NCI-H1105 (cell line): ENCODE measurements at places on chromosomes 5 and 9.

DNA sequence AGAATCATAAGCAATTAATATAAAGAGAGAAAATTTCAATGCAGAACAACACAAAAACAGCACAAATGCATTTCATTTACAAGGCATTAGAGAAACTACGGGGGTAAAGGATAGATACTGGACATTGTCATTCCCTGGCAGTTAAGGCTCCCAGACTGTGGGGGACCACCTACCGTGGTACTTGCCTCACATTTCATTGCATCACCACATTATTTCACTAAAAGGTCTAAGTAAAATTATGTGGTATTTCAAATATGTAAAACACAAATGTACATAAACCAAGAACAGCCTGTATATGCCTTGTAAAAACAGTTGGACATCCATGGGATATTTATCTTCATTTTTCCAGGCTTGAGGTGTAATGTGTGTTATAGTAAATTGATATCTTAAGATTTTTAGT lies 571.2 kb upstream of the ZNF462 start:
- no peak for DNase-seq

GRCh38 chr5:115440782-115441451 lies 103.7 kb downstream of the FEM1C start:
- no peak for DNase-seq

GRCh38 chr5:168667301-168667840 lies 88.2 kb upstream of the PANK3 start:
- no peak for DNase-seq

DNA sequence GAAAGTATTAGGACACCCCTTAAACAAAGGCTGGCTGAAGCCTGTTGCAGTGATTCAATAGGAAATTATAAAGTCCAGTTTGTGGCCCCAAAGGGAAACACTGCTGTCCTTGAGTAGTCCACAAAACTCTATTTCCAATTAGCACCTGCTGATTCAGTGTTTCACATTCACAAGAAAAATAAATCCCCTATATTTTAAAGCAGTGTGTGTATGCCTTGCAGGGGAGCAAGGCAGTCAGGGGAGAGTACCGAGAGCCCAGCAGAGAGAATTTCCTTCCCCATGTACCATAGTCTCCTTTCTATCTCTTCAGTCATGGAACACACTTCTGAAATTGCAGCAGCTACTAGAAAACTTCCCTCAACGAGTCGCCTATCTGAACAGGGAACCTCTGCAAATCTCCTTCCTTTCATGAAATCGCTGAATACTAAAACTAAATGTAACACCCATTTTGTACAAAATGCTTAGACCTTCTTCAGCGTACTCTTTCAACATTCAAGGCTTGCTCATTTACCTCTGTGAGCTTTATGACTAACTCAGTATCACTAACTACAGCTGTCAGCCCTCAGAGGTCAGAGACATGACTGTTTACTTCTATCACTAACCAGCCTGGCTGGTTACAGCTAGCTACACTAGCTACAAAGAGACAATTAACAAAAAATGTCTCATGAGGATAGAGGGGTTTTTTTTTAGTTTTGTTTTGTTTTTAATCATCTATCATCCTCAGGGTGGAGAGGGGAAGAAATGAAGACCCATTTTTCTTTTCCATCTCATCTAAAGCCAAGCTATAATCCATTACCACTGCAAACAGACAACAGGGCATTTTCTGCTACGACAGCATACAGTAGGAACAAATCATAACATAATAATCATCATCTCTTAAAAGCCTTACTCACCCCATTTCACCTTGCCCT lies 188.7 kb downstream of the EBF1 start:
- DNase-seq, result no peak

DNA sequence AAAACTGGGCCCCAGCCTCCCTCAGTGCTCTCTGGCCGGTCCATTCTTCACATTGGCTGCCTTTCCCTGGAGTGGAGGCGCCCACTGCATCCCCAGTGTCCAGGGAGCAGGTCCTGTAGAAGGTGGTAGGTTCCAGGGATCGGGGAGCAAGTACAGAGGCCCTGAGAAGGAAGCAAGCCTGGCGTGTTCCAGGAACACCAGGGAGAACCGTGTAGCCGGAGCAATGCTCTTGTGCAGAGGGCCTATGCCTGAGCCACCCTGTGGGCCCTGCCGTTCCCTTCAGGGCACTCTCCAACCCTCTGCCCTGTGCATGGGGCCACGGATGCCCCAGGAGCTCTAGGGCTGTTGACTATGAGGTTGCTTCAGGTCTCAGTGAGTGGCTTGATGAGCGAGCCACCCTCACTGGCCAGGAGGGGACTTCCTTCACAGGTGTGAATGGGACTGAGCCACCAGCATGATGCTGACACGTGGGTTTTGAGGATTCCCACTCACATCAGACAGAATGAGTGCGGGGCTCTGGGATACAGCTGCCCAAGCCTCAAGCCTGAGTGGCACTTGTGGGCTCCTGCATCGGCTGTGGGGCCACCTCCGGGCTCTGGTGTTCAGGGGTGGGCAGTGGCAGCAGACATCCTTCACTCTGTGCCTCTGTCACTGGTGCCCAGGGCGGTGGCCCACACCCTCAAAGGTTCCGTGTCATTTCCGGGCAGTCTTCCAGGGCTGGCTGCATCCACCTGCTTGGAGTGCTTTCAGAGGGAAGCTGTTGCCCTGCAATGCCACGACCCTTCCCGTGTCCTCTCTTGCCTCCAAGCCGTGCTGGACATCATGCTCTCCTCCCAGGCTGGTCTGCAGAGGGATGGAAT lies 54.4 kb downstream of the ADAMTS2 start:
- DNase-seq, result no peak

DNA sequence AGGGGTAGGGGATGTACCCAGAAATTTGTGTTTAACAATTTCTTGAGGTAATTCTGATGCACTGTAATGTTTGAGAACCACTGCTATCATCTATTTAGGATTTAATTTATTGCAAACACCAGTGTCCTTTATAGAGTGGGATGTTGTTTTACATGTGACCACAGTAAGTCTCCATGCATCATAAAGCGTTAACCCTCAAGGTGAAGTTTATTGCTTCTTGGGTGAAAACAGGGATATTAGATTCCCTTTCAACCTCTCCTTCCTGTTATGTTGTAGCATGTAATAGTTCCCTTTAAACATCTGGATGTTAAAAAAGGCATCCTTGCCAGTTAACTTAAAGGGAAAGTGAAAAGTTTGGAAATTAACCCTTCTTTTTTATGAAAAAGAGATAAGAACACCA lies 35.8 kb upstream of the ATG10 start:
- DNase-seq, result no peak

DNA sequence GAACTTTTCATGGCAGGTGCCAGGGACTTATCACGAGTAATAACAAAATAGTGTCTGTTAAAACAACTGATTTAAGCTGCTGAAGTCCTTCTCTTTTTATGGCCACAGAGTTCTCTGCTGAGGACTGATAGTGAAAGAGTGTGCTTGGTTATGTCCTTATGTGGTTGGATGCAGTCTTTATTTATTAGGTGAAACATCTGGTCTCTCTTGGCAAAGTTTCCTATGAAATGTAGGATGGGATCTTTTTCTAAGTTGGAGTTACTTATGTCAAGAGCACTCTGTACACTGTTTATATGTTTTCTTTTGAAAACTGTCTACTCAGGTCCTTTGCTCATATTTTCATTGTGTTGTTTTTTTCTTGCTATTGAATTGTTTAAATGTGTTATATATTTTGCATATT lies 1816.1 kb upstream of the C9orf72 start:
- no peak for DNase-seq

GRCh38 chr5:143924311-143924978 lies 112.5 kb downstream of the HMHB1 start:
- DNase-seq, result no peak

GRCh38 chr5:165185716-165186115 lies 1680.3 kb downstream of the MAT2B start:
- no peak for DNase-seq

DNA sequence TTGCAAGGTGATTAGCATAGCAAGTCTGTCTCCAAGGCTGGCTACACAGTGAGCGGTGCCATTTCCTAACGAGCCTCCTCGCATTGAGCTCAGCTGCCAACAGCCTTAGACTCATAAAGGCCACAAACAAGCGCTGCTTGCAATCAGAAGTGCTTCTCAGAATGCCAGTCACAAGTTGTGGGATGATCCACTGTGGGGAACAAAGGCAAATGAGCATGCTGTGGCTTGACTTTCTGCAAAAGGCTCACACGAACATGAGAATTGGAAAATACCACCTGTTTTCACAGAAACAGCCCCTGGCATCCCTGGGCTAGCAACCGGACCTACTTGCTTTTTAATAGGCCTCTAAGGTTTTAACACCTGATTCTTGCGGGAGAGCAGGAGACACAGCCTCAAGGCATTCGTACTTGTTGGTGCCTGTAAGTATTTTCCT lies 215.5 kb downstream of the FANCC start:
- DNase-seq, result peak; percentile 80

- DNase-seq, result no peak
These were observed 12.8 kb downstream of the PAM start for GRCh38 chr5:102767862-102768261.

- DNase-seq, result no peak
These were observed at the start of gene PCDHGA3 for GRCh38 chr5:141343242-141343952. Gene PCDHGA3, plus strand, starts transcription at chr5:141343829. Its CDS starts 205 bp downstream, at chr5:141344034.

DNA sequence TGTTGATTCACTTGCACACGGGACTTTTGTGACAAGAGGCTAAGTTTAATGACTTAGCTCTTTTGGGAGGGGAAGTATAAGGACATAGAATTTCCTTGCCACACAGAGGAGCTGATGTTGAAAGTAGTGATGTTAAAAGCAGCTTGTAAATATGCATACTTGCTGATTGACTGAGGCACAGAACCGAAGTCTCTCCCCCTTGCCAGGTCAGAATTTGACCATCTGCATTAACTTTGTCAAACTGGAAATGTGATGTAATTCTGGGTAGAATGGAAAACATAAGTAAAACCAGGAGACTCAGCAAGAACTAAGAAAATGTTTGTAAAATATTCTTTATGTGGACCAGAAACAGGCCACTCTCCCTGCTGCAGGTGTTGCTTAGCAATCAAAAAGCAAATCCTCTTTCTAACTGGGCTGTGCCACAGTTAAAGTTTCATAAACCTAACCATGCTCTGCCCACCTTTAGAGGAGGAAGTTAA lies 284.2 kb downstream of the NR3C1 start:
- no peak for DNase-seq

DNA sequence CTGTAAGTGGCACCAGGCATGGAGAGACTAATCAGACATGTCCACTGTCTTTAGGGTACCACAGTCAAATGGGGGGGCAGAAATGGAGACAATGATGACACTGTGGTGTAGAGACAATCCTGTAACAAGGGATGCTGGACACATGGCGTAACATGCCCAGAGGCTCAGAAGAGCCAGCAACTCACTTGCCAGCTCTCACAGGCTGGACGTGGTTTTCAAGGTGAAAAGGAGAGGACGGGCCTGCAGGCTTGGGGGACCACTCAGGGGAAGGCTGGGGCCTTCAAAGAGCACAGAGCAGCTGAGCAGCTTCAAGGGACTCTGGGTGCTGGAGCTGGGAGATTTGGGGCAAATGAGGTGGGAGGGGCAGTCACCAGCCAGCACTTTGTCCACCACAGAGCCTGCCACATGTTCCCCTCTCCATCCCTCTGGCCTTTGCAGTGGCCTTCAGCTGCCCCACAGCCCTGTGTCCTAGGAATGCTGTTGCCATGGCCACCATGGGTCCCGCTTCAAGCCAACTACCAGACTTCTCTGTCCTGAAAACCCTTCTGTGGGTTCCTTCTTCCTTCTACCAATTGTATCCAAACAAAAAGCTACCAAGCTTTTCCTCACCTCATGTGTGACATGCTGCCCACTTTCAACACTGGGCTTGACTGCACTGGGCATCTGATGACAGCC lies 140.4 kb downstream of the GABBR2 start:
- no peak for DNase-seq

- no peak for DNase-seq
These were observed 47.6 kb downstream of the PRRC2B start for GRCh38 chr9:131441441-131441840.

DNA sequence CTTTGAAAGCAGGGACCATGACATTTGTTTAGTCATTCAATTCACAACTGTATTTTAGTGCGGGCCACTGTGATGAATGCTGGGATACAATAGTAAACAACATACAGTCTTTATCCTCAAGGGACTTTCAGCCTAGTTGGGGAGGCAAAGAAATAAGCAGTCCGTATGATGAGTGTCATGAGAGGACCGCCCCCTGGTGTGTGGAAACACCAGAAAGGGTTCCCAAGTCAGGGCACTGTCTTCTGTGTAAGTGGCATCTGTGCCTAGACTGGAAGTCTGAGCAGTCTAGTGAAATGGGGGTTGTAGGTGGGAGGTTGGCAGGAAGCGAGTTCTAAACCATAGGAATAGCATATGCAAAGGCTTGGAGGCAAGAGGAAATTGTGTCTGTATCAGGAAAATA lies 6.8 kb downstream of the C9orf43 start:
- DNase-seq, result no peak

DNA sequence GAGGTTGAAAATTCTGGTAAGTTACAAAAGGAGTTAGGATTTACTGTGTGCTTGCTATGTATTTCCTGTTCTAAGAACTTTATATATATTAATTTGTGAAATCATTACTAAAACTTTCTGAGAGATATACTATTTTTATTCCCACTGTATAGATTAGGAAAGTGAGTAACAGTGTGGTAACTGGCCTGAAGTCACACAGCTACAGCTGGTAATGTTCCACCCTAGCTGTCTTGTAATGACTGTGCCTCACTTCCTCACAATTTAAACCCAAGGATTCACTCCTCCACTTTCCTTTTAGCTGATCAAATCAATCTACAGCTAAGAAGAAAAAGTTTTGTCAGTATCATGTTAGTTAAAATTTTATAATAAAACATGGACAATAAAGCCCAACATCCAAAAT lies 278.8 kb downstream of the GAS1 start:
- DNase-seq, result no peak

DNA sequence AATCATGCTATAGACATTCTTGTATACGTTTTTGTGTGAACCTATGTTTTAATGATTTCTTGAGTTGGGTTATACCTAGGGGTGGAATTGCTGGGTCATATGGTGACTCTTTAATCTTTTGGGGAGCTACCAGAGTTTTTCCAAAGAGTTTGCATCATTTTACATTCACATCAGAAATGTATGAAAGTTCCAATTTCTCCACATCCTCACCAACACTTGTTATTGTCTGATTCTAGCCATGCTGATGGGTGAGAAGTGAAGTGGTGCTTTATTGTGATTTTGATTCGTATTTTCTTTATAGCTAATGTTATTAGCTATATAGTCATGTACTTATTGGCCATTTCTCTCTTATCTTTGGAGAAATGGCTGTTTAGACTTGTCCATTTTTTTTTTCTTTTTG lies 18.1 kb downstream of the OCLN start:
- no peak for DNase-seq
